ENCODE measurements at places on chromosomes 2 and 18.

DNA sequence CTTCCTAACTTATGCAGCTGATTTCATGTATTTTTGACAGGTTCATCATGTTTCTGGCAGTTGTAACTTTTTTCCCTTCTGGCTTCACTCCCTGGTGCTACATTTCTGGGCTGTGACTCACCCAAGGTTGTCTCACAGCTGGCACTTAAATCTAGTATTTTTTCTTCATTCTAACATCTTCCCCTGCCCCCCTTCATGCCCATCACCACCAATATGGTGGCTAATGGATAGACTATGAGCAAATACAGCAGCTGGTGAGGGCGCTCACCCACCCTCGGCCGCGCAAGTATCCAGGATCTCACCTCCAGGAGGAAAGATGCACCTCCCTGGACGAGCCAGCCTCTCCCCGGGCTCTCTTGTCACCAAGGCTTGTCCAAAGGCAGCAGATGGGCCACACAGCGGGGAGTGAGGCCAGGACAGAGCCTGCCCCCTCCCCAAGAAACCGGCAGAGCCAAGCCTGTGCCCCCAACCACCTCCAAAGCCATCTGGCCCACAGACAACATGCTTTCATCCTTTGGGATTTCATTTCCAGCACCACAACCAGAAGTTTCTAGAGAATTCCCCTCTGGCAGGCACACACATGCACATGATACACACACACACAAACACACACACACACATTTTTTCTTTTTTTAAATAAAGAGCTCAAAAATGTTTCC, 39.1 kb downstream of the ATOH8 start:
- DNase-seq, result no peak

GRCh38 chr2:762646-763045, 85.4 kb upstream of the TMEM18 start:
- DNase-seq, result no peak

GRCh38 chr2:217632043-217632442, 370.8 kb downstream of the TNS1 start:
- no peak for DNase-seq

DNA sequence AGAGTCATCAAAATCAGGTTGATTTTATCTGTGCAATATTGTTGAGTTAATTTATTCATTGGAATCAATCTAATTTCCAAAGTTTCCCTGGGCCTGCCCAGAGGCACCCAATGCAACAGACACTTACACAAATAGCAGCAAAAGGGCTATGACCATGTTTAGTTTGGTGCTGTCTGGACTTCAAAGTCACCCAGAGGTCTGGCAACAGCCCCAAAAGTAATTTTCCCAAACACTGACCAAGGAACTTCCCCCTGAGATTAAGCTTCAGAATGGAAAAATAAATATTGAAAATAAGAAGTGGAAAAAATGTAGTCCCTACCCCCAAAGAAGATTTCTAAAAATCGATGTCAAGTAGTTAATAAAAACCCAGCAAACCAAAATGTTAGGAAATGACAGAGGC, 70.9 kb upstream of the RNF152 start:
- no peak for DNase-seq

- DNase-seq, result peak; percentile 52
These were observed 2.7 kb upstream of the TMBIM1 start for GRCh38 chr2:218295029-218295428.

- DNase-seq, result no peak
These were observed 65.7 kb downstream of the ACTR2 start for GRCh38 chr2:65293376-65293775.

- DNase-seq, result no peak
These were observed 133.7 kb downstream of the SMAD7 start for GRCh38 chr18:48817021-48817461.

GRCh38 chr2:237879991-237880560, 20.7 kb downstream of the RAMP1 start:
- no peak for DNase-seq

- DNase-seq, result peak; percentile 88
These were observed at the start of gene TGIF1 for GRCh38 chr18:3450012-3450798. TSS of gene TGIF1 (plus strand) at chr18:3450172. CDS start at chr18:3450490, 318 bp downstream.

GRCh38 chr18:62209046-62209445, 22.0 kb downstream of the RELCH start:
- no peak for DNase-seq

- no peak for DNase-seq
These were observed 130.6 kb downstream of the CLIP4 start for GRCh38 chr2:29245742-29246382.

DNA sequence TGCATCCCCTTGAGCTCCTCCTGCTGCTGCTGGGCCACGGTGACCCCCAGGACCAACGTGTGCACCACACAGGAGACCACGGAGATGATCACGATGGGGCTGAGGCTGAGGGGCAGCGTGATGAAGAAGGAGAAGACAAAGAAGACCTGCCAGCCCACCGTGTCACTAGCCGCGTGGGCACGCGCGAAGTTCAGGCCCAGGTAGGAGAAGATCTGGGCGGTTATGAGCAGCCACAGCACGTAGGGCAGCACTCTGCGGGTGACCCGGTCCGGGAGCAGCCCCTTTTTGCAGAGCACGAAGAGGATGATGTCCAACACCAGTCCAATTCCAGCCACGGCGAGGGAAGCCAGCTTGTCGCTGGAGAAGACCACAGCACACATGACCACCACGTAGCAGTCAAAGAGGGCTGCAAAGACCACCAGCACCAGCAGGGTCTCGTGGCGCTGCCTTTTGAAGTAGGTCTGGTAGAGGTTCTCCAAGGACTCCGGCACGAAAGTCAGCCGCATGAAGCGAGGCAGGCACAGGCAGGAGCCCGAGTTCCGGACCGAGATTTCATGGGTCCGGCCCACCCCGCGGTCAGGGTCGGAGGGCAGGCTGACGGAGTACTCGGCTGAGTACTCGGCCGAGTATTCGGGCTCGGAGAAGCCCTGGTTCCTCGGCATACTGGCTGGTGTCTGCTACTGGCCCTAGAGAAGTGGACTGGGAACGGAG, 1.6 kb downstream of the ADCY3 start:
- DNase-seq, result no peak

GRCh38 chr18:61606759-61607158, 273.5 kb downstream of the CDH20 start:
- no peak for DNase-seq

GRCh38 chr18:40148960-40149359, 1806.1 kb upstream of the PIK3C3 start:
- DNase-seq, result no peak

Measured in T47D (cell line).